ENCODE measurements at places on chromosomes 4 and X.

DNA sequence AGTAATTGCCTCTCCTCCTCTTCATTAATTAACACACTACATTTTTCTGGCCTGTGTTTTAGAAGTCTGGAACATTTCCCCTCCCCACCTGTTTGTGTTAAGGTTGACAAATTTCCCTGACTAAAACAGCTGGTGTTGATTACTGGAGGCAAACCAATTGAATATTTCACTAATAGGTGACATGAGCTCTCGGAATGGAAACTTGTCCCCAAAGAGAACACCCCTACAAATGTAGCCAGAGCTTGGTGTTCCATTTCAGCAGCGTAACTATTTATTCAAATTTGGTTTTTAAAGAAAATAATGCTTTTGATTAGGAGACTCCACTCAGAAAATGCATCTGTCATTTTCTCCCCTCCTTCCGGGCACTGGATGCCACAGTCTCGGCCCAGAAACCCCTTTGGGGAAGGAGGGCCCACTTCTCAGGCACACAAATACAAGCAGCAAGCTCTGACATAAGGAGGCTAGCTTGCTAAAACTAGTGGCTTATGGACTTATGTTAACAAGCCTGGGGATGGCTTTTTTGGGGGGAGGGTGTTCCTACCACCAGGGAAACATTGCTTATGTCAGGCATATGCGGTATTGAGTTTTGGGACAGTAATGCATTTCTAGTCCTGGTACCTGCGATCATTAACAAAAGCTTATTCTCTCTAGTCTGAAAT, 2.2 kb downstream of the RNF150 start:
- no peak for DNase-seq

DNA sequence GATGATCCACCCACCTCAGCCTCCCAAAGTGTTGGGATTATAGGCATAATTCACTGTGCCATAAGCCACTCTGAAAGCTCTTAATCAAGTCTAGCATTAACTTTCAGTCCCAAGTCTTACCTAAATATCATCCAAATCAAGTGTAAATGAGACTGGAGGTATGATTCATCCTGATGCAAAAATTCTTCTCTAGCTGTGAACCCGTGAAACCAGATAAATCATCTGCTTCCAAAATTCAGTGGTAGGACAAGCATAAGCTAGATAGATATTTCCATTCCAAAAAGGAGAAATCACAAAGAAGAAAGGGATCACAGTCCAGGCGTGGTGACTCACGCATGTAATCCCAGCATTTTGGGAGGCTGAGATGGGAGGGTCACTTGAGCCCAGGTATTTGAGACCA, 8.8 kb upstream of the TBC1D25 start:
- DNase-seq, result no peak

DNA sequence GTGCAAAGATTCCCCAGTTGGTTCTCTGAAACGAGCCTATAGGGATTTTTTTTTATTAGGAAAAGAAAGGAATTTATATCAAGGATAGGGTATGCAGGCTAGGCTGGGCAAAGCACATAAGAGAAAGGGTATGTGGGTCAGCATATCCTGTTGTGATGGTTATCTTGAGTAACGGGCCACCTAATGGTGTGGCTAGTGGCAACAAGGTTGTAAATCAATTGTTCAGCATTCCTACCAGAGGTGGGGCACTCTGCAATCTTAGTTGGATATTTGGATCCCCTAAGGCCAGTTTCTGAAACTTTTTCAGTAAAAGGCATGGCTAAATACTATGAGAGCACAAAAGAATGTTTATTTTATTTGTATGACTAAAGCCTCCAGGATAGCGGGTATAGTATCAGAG, 42.7 kb downstream of the DCAF12L1 start:
- DNase-seq, result no peak

GRCh38 chr4:87079967-87080366, 140.5 kb downstream of the KLHL8 start:
- DNase-seq, result no peak

- peak; percentile 25 for DNase-seq
Measured at GRCh38 chrX:138711399-138712347, at the start of gene FGF13. TSS of gene FGF13 (minus strand) at chrX:138711717. CDS start at chrX:138711003, 714 bp downstream.

DNA sequence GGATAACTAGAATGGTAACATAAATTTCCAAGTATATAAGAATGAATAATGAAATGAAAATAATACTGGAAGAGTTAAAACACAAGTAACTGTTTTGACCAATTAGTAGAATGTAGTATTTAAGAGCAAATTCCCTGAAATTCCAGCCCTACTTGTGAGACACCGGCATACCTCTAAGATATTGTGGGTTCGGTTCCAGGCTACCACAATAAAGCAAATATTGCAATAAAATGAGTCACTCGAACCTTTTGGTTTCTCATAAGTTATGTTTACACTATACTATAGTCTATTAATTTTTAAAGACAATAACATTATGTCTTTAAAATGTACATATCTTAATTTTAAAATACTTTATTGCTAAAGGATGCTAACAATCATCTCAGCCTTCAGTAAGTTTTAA, 15.2 kb upstream of the IQCM start:
- DNase-seq, result no peak

GRCh38 chr4:57291911-57292310, 181.7 kb upstream of the IGFBP7 start:
- DNase-seq, result no peak

DNA sequence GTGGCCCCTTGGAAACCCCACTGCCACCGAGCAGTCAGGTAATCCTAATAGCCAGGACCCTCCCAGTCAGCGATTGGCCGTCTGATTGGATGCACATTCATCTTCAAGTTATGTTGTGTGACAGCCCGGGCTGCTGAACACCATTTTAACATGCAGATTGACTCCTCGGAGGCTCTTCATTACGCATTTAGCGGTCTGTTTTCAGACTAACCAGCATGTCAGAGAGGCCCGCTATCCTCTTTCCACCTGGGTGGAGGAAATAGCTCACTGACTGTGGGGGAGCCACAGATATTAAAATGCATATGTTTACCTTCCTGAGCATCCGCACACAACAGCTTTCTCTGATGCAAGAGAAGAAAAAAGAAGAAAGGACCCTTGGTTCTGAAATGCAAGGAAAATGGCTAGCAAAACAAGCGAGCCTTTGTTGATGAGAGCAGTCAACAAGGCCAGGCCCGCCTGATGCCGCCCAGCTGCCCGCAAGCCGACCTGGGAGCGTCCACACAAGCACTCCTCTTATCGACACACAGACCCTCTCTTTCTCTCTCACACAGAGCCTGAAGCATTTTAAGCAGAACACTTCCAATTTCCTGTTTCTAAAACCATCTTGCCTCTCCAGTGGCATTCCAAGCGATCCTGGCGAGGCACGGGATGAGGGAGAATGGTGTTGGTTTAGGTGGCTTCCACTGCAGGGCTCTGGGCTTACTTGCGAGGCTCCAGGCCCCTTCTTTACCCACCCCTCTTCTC, 118.3 kb downstream of the MGST2 start:
- no peak for DNase-seq

- no peak for DNase-seq
Measured at GRCh38 chr4:125849869-125850268, 535.1 kb downstream of the FAT4 start.

DNA sequence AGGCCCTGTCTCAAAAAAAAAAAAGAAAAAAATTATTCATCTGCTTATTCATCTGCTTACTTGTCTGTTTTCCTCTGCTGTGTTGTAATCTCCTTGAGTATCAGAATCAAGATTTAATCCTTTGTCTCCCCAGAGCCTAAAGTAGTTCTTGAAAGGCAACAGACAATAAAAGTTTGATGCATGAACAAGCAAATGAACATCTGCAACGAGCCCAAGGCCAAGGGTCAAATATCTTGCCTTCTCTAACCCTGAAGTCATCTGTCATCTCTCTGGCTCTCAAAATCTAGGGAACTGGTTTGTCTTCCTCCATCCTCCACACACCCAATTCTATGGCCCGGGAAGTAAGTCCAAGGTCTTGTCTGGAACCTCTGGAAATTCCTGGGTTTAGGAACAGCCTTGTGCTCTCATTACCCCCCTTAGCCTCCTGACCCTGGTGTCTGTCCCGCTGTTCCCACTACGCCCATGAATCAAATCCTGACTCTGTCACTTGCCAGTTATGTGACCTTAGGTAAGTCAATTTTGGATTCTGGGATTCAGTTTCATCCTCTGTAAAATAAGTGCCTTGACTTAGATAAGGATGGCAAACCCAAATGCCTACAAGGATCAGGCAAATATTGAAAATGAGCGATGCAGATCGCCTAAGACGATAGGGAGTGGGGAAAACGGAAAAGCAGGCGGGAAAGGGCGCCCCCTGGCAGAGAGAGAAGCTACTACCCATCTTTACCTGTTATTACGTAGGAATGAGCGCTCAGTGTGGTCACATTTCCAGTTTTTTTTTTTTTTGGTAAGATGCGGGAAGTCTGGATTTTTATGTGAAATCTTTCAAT, 102.7 kb upstream of the DHX15 start:
- DNase-seq, result no peak

DNA sequence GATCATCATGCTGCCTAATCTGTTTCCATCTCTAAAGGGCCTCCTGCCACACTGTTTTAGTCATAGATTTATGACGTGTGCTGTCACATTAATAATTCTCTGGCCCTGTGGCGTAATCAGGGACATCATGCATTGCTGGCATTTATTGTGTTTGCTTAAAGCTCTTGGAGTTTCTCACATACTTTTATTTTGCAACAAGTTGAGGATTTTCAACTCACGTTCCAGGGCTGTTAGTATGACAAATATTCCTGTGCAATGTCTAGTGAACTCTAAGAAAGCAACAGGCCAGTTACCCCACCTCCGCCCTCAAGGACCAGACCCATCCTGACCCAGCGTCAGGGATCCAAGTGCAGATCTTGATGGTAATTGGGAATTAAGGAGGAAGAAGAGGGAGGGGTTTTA, 7.8 kb upstream of the PIGA start:
- DNase-seq, result no peak

DNA sequence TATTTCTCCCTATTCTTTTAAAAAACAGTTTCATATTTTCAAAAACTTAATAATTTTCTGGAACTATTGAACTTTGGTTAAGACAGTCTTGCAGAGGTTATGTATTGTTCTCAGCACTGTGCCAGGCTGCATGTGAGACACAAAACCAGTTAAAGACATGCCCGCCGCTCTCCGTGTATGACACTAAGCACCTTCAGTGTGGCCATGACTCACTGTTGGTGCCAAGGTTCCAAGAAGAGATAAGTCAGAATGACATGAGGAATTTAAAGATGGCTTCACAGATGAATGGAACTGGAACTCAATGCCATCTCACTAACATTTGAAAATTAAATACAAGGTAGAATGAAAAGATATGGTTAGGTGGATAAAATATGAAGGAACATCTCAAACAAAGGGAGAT, 525.5 kb upstream of the ZFP42 start:
- DNase-seq, result no peak

GRCh38 chr4:137997496-137997895, 244.7 kb downstream of the SLC7A11 start:
- no peak for DNase-seq

GRCh38 chrX:50927127-50927526, 16.6 kb downstream of the BMP15 start:
- DNase-seq, result no peak

- no peak for DNase-seq
Measured at GRCh38 chr4:141909541-141909940, 273.2 kb downstream of the IL15 start.

DNA sequence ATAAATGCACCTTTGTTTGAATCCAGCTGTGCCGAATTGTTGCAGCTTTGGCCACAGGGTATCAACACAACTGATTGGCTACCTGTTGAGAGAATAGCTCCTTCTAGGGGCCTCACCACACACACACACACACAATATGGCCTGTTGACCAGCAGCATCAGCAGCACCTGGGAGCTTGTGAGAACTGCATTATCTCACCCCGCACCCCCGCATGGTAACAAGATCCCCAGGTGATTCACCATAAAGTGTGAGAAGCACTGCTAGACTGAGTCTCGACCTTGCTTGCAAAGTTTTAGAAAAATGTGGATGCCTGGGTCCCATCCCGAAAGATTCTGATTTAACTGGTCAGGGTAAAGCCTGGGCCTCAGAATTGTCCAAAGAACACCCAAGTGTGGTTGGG, 176.9 kb upstream of the PRPS2 start:
- DNase-seq, result peak; percentile 72

DNA sequence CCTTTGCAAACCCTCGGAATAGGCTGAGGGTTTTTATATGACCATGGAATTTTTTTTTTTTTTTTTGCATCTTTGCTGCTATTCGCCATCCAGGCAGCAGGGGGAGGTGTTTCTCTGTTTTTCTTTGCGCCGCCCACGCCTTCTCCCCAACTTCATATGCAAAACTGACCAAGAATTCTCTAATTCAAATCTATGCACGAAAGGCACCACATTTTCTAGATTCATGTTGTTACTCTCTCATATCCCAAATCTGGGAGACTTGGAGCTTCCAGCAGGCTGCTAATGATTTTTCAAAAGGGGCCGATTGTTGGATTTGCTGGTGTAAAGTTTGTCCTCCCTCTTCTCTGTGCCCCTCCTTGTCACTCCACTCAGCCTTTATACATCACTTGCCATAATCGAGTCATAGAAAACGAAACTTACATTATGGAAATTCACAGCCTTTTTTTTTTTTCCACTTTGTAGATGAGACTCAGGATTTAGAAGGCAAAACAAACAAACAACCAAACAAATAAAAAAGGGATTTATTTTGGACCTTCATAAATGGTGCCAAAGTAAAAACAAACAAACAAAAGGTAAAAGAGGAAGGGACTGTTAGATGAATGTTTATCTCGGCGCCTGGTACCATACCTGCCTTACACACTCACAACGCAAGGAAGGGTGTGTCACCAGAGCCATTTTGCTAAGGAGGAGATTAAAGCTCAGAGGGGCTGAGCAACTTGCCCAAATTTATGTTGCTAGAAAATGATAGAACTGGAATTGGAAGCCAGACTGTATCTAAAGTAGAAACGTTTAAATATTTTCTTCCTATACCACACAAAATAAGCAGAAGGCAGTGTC, 29.3 kb upstream of the BOD1L1 start:
- DNase-seq, result peak; percentile 41

GRCh38 chrX:71178908-71179307, 34.3 kb downstream of the NLGN3 start:
- peak; percentile 75 for DNase-seq

DNA sequence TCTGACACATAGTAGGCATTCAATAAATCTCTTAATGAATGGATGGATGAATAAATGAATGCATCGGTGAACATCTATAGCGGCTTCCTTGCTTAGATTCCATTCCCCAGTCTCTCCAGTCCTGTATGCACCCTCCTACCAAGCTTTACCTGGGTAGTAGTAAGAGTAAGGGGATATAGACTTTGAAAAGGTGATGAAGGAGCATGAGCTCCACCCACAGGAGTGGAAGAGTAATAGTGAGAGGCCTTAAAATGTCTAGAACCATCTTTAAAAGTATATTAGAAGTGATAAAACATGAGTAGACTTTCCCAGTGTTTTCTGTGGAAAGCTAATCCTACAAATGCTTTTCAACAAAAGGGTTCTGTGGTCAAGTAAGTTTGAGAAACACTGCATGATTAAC, 35.5 kb upstream of the GPC3 start:
- DNase-seq, result no peak

DNA sequence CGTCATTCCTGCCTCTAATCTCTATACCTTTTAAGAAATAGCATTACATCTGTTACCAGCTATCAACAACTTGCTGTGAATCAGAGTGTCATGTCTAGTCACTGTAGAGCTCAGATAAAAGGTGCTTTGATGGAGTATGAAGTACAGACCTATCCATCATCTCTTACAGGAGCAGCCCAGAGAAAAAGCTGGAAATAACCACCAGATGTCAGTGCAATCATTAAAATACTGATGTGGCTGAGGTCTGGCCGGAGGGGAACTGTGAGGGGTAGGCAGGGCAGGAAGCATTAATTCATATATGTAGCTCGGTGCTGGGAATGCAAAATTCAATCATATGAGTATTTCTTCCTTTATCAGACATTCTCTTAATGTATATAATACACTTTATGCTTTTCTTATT, 100.6 kb downstream of the AKAP4 start:
- no peak for DNase-seq

GRCh38 chr4:42785817-42786216, 106.7 kb upstream of the GRXCR1 start:
- no peak for DNase-seq
